HTR-8/SVneo (cell line): ENCODE measurements at places on chromosomes 4 and X.

DNA sequence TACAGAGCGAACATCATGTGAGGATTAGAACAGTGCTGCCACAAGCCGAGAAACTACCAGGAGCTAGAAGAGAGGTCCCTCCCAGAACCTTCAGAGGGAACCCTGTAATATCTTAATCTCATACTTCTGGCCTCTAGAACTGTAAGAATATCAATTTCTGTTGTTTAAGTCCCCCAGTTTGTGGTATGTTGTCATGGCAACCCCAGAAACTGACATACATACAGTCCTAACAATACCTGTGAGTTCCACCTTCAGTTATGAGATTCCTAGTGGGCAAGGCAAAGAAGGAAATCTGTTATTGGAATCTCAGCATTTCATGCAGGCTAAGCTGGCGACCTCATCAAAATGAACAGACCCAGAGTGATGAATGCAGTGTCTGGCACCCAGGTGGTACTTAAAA lies 42.5 kb downstream of the ZBTB49 start:
- DNase-seq = no peak

DNA sequence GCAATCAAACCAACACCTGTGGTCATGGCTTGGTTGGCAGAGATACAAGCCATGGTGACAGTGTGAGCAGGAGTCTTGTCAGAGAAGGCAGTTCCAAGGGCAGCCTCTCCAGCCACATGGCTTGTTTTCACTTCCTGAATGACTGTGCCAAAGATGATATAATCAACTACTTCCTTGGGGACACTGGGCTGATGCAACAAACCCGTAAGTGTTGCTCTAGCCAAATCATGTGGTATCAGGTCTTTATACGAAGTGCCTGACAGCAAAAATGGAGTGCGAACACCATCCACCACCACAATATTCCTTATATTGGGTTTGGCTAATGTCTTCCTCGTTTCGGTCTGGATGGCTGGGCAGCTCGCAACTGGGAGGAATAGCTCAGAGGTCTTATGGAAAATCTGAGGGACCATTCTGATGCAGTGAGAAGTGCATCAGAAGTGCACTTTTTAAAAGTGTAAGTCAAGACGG lies 922.0 kb downstream of the NLGN4X start:
- no peak for DNase-seq

DNA sequence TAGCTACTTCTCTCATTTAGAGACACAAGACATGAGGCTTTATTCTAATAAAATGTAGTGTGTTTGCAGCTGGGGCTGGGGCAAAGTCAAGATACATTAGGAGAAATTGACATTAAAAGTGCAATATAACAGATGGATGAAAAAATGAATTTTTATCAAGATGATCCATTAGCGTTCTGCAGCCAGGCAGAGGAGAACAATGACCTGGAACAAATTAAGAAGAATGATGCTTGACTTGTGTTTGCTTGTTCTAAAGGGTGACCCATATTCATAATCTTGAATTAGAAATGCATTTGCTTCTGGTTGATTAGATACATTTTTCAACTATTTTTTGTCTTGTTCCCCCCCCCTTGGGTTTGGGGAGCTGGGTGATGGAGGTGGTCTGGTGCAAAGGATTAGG lies 439.5 kb upstream of the BOD1L1 start:
- DNase-seq = no peak

DNA sequence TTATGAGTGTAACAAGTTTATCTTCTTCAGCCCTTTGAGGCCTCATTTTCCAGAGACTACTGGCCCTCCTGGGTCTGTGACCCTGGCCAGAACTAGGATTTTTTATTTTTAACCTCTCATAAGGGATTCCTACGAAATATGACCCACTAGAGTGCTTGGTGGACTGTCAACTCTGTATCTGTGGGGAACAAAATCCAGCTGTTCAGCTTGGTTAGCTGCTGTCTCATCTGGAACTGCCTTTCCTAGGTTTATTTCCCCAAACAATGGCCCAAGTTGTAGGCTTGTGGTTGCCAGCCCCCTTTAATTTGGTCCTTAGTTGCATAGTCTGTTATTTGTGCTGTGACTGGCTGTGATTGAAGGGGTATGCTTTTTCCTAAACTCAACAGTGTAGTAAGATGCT lies 56.2 kb downstream of the NHS start:
- DNase-seq = no peak

GRCh38 chrX:7085879-7086278 lies 61.6 kb upstream of the STS start:
- DNase-seq = no peak

DNA sequence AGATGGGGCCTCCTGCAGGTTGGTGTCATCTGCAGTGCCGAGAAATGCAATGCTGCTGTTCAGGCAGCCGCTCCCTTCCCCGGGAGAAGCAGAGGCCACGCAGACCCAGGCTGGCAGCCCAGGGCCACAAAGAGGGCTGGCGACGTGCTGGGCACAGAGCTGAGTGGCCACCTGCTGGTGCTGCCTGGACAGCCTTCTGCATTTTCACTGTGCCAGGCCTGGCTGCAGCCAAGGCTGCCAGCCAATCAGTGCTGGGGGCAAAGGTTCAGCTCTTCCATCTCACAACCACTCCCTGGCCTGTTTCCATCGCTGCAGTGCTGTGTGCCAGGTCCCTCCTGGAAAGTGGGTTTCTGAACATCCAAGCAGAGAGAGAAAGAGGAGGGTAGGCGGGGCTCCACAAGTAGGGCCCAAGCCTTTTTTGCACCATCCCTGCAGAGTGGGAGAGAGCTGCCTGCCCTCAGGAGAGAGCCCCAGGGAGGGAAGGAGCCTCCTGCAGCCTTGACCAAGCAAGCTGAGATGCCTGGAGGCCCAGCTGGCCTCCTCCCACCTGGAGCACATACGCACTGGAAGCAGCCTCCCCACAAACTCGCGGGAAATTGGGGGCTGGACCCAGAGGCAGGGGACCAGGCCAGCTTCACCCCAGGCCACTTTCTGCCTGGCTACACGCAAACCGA lies 20.1 kb downstream of the ADRA2C start:
- DNase-seq = no peak

DNA sequence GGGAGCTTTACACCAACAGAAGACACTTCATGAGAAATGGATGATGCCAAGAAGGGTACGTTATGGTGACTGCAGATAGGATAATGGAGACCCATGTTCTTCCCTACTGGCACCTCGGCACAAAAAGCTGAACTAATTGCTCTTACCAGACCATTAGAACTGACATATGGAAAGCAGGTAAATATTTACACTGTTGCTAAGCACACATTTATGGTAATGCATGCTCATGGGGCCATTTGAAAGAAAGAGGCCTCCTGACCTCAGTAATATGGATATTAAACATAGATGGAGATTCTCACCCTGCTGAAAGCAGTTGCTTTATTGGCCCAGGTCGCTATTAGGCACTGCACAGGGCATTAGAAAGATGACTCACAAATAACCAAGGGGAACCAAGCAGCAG lies 1759.6 kb downstream of the C4orf33 start:
- DNase-seq = no peak

DNA sequence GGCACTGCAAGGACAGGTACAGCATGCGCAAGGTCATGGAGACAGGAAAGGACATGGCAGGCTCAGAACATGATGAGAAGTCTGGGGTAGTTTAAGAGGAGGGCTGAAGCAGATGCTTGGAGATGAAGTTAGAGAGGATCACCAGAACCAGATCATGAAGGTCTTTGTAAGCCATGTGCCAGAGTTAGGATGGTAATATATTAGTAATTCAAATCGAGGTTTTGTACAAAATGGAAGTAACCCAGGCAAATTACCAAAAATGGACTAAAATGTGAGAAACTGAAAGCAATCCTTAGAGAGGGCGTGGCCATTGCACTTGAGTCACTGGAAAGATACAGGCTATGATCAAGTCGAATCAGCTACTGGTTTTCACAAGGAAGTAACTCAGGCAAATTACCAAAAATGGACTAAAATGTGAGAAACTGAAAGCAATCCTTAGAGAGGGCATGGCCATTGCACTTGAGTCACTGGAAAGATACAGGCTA lies 13.5 kb downstream of the RXFP1 start:
- DNase-seq = no peak

DNA sequence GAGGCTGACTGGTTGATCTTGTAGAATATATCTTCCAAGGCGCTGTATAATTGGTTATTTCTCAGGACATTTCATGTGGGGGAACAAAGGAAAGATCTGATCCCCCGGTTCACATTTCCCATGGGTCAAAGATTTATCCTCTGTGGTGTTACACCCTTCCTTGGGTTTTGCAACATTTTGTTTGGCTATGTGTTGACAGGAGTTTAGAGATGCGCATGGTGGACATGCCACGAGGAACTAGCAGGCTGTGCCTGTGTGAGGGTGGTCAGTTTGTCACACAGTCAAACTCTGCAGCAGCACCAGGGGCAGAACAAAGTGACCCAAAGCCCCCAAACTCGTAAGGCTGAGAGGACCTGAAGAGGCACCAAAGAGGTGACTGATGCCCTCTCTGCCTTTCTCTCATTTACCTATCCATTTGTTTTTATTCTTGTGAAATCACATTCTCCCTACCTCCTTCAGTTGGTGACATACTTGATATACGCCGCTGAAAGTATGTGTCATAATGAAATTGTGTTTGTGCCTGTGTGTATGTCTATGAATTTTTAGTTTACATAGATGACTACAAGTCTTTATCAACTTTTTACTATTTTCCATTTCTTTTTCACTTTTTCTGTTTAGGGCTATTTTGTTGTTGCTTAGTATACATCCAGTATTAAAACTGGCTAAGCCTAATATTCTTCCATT lies 164.7 kb downstream of the SPCS3 start:
- no peak for DNase-seq

DNA sequence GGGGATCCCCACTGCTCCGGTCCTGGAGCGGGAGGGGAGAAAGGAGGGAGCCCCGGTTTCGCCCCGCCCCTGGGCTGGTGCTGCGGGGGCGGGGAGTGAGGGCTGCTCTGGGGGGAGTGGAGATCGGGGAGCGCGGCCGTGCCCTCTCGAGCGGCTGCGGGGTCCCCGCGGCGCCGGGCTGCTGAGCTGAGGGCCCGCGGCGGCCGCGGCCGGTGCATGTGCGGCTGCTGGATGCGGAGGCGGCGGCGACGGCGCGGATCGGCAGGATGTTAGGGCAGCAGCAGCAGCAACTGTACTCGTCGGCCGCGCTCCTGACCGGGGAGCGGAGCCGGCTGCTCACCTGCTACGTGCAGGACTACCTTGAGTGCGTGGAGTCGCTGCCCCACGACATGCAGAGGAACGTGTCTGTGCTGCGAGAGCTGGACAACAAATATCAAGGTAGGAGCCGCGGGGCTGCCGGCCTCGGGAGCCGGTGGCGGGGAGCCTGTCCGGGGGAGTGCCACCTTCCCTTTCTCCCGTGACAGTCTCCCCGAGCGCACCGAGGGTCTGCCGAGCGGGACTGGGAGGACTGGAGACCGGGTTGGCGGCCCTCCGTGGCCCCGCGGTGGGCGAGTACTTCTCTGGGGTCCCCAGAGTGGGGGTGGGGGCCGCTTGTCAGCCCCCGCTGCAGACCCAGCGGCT lies at the start of gene ING2:
Gene ING2 (plus strand): TSS at position 129 of the 681 bp plus-strand sequence. CDS start 138 bp downstream, at position 267.
- DNase-seq = peak; percentile 84

- DNase-seq = no peak
Observed at GRCh38 chrX:15359701-15360100, 24.4 kb upstream of the PIGA start.

DNA sequence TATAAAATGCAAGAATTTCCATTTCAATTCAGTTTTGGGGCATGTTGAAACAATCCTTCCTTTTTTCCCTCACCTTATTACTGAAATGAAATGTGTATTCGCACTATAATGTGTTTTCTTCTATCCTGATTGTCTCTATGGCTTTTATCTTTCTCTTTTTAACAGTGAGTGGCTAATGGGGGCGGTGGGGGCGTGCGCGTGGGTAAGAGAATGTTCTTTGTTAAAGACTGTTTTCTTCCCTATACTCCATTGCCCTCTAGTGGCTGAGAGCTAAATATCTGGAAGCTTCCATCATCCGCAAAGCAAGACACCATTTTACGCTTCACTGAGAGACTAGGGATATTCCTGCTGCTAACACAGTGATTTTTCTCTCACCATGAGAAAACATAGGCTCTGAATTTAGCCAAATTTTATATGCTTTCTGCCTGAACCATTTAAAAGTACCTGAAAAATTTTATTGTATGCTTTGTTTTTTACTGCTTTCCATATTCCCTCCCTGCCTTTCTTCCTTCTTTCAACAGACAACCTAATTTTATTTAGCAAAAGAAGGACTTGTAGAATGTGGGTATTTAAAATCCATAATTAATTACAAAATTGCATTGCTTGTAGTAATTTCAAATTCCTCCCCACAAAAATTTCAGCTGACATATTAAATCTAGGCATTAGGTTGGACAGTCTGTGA lies 194.0 kb downstream of the GASK1B start:
- DNase-seq = peak; percentile 47

- DNase-seq = no peak
Observed at GRCh38 chrX:15838017-15838416, 16.6 kb downstream of the AP1S2 start.

DNA sequence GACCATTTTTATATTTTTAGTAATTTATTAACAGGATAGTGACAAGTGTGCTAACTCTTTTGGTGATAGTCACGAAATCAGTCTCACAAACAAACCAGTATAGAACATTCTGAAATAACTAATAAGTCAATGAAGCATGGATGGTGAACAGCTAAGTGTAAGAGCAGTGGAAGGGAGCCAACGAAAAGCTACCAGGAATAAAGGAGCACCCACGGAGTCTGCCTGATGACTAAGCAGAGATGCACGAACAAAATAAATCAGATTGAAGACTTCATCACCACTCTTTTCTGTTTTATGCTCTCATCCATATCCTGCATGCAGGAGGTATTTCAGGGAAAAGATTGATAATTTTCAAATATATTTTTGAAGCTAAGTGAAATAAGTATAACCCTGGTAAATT lies 891.1 kb upstream of the HS3ST1 start:
- DNase-seq = no peak

DNA sequence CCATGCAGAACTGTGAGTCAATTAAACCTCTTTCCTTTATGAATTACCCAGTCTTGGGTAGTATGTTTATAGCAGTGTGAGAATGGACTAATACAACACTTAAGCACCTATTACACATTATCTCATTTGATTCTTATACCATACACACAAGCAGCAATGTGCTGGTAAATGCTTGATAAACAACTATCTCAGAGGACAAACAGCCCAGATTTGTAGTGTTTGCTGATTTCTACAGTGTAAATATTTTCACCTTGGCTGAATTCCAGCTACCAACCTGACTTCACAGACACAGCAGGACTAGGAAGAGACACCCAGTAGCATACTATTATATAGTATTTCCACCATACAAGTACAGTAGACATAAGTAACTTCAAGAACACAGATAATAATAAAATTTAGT lies 406.5 kb upstream of the CNKSR2 start:
- no peak for DNase-seq

DNA sequence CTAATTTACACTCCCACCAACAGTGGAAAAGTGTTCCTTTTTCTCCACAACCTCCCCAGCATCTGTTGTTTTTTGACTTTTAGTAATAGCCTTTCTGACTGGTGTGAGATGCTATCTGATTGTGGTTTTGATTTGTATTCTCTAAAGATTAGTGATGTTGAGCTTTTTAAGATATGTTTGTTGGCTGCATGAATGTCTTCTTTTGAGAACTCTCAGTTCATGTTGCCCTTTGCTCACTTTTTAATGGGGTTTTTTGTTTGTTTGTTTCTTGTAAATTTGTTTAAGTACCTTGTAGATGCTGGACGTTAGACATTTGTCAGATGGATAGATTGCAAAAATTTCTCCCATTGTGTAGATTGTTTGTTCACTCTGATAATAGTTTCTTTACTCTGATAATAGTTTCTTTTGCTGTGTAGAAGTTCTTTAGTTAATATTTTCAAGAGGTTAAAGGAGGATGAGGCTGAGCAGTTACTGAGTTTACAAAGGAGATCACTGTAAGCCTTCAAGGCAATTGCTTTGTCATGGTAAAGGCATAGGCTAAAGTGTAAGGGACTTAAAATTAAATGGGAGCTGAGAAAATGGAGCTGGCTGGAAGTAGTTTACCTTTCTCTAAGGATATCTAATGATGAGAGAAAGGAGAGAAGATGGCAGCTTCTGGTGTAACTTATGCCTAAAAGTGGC lies 323.4 kb downstream of the PCDH7 start:
- DNase-seq = no peak
